ENCODE measurements at places on chromosomes 2 and 18.

DNA sequence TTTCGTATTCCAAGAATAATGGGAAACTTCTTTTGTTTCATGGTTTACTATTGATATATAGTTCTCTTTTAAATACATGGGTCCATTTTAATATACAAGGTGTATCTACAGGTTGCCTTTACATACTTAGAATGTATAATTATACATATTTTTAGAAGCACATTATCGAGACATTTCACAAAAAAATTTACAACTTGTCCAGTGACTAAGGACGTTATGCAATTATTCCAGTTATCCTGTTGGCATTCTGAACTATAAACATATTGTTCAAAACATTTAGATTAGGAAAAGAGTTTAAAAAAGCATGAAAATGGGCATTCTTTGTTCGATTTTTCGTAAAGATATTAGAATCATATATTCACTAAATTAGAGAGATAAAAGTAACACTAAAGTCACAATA, 344.6 kb upstream of the TMEFF2 start:
- no peak for DNase-seq

DNA sequence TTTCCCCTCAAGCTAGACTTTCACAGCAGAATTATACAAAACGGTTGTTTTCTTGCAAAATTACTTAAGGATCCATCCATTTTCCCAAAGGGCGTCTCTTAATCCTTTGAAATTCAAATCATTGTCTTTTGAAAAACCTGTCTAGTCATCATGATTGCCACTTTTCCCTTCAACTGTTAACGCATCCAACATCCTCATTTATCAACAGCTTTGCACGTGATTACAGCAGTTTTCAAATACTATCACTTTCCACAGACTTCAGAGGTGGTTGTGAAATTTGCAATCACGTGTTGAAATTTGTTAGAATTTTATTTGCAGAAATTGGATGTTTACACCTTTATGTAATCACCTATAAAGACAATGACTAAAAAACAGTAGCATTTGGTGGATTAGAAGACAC, 304.4 kb upstream of the SLC39A10 start:
- no peak for DNase-seq

- DNase-seq = no peak
Measured at GRCh38 chr2:122451040-122451439, 695.6 kb downstream of the TSN start.

DNA sequence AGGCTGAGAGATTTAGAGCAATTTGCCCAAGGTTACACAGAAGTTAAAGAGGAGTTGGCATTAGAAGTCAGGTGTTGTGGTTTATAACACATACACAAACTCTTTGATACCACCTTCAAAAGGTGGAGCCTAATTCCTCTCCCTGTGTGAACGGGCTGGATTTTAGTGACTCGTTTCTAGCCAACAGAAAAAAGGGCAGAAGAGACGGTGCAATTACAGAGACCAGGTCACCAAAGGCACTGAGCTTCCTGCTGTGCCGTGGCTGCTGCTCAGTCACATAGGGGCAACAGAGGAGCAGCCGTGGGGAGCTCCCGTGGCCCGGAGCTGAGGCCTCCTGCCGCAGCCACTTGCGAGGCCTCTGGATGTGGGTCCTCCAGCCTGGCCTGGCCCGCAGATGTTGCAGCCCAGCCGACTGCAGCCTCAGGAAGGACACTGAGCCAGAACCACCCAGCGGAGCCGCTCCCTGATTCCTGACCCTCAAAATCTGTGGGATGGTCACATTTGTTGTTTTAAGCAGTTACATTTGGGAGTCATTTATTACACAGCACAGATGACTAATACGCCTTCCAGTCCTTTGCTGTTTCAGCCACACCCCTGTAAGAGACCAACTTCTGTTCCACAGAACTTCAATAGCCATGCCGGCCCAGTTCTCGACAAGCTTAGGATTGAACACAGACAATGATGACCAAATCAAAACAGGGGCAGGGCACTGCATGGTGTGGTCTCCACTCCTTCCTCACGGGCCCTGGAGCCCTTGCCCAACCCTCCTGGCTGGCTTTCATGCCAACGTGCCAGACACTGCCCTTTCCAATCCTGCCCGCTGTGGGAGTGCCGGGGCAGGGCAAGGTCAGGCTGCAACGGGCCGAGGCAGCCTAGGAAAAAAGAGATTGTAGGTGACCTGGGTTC, 17.1 kb downstream of the EDAR start:
- DNase-seq = no peak

GRCh38 chr2:152304836-152305235, 30.1 kb upstream of the FMNL2 start:
- DNase-seq = no peak

GRCh38 chr2:99940963-99941362, 201.4 kb downstream of the AFF3 start:
- DNase-seq = no peak

GRCh38 chr2:65264821-65265670, 37.4 kb downstream of the ACTR2 start:
- no peak for DNase-seq
